A549 treated with Hydrocortisone at 1 μM for 4 hours (cell line): ENCODE measurements at places on chromosomes 7 and 10. TPM values are rescaled to one million over a fixed set of nuclear protein-coding genes. Genes with fewer than 3 reads are reported as not detected.

Gene CHN2
- total RNA-seq: 0.07 to 0.56 TPM (median 0.14 TPM) in 5 replicates

Gene RPEL1
- total RNA-seq: 0.06 TPM in 1 of 5 replicates, not detected in the others

Gene C10orf67
- 0.03 to 0.09 TPM (median 0.07 TPM) in 3 of 5 replicates, not detected in the others for total RNA-seq

Gene MDFIC
- 14.9 to 23.1 TPM (median 18.5 TPM) in 5 replicates for total RNA-seq
